ENCODE measurements at places on chromosomes 1 and 21. TPM values are rescaled to one million over a fixed set of nuclear protein-coding genes. Genes with fewer than 3 reads are reported as not detected.

The TDRD10 gene
- not detected for total RNA-seq

The SRGAP2B gene
- 40.8 TPM for total RNA-seq

The AGBL4 gene
- total RNA-seq = not detected

The PTPRU gene
- total RNA-seq = 53.2 TPM

The ESPN gene
- 8.4 TPM for total RNA-seq

The TNNT2 gene
- total RNA-seq = 2.0 TPM

The SYPL2 gene
- not detected for total RNA-seq

The ZNF670 gene
- 4.5 TPM for total RNA-seq

The TAS1R1 gene
- total RNA-seq = not detected

The F3 gene
- 618 TPM for total RNA-seq

The UBE2J2 gene
- 41.3 TPM for total RNA-seq

The B3GALT2 gene
- not detected for total RNA-seq

The FCRLB gene
- total RNA-seq = 0.26 TPM

The FAM72D gene
- 0.13 TPM for total RNA-seq

The SPRR2E gene
- total RNA-seq = 3.7 TPM

The SLC44A5 gene
- under 0.01 TPM for total RNA-seq

The GJA9 gene
- 0.26 TPM for total RNA-seq

The LINGO4 gene
- under 0.01 TPM for total RNA-seq

The LBR gene
- 35.8 TPM for total RNA-seq

The TXNIP gene
- total RNA-seq = 9.0 TPM

The GCLM gene
- total RNA-seq = 7.4 TPM

The SPATA21 gene
- not detected for total RNA-seq

The S100A9 gene
- total RNA-seq = 735 TPM

The NTMT2 gene
- not detected for total RNA-seq

The CELA3A gene
- not detected for total RNA-seq

The SELL gene
- total RNA-seq = not detected

The SFN gene
- 465 TPM for total RNA-seq

The LTN1 gene
- 25.0 TPM for total RNA-seq

The ILDR2 gene
- total RNA-seq = not detected

The OR2L8 gene
- not detected for total RNA-seq

The VSIG8 gene
- total RNA-seq = not detected

All from bronchial epithelial cell (primary cell).